ENCODE measurements at places on chromosomes 7 and 10.
A peak's percentile ranks its signal among the peaks of the same experiment; 100 is the strongest.

DNA sequence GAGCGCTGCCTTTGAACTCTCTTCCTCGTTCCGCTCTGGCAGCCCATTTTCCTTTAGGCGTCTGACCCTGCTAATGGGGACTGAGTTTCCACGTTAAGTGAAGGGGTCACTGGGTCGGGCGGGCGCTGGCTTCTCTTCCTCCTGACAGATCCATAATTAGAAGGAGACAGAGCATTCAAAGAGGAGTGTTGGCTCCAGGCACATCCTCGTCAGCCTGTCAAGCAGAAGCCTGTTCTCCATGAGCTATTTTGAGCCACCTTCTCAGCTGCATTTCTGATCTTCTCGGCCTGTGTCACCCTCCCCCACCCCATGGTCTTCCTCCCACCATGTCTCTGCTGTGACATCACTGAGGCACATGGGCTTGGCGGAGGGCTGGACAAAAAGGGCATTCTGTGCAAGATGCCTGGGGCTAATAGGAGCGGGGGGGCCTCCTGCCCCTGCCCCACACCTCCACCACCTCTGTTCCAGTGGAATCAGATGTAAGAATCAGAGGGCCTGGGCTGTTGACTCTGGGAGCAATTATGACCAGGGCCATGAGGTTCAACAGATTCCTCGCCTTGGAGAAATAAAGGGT lies 248.1 kb downstream of the PLXNA4 start:
- DNase-seq, result no peak

DNA sequence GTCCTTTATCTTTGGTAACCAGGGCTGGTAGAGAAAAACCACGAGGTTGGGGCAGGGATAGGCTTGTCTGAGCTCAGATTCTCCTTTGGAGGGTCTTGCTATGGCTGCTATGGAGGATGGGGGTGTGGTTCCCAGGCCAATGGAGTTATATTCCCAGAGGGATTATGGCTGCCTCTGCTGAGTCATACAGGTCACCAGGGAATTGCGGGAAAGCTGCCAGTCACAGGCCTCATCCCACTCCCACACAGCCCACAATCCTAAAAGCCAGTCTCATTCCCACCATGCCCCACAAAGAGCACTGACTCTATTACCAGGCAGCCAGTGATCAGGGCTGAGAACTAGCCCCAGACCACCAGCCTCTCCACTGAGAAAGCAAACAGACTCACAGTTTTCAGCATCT lies 316.6 kb upstream of the TMEM229A start:
- DNase-seq, result no peak

DNA sequence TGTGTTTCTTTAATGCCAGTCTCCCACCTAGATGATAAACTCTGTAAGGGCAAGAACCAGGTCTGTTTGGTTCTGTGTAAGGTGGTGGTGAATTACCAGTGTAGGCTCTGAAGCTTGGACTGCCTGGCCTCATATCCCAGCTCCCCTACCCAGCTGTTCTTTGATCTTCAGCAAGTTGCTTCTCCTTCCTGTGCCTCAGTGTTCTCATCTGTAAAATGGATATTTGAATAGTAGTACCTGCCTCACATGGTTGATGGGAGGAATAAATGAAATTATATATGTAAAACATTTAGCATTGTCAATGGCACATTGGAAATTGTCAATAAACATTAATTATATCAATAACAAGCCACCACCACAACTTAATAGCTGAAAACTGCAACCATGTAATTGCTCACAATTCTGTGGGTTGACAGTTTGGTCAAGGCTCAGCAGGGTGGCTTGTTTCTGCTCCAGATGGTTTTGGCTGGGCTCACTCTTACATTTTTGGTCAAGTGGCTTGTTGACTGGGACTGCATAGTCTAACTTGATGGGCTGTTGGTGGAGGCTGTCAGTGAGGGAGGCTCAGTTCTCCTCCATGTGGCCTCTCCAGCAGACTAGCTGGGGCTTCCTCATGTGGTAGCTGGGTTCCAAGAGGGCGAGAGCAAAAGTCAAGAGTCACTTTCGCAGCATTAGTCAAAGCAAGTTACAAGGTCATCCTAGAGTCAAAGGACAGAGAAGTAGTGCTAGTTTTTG lies 84.5 kb upstream of the DUSP5 start:
- DNase-seq, result no peak

DNA sequence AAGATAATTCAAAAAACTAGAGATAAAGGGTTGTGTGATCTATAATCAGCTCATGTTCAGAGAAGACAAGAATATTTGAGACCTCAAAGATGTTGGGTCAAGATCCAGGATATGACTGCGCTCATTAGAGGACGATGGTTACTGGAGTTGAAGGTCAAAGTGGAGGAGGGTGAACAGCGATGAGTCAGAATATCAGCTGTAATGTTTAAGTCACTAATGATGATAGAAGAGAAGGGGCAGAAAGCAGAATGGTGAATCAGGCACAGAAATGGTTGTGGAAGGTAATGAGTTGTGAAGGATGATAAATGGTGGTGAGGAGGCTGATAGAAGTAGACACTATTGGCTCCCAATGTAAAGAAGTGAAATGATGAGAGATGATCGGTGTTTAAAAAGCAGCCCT lies 540.3 kb downstream of the INHBA start:
- no peak for DNase-seq

DNA sequence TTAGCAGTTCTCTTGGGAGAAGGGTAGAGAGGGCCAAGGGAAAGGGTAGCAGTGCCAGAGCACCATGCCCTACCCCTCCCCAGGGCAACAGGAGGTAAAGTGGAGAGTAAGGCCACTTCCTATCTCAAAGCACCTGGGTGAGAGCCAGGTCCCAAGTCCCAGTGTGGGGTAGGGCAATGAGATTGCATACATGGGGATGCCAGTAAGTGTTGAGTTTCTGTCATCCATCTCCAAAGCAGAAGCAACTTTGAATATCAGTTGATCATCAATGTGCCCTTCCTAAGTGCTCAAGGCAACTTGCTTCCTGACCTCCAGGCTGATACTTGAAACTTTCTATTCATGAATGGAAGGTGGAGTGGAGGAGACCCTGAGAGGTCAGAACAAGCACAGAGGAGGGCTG lies 2.2 kb upstream of the CAMK2G start:
- DNase-seq, result no peak

DNA sequence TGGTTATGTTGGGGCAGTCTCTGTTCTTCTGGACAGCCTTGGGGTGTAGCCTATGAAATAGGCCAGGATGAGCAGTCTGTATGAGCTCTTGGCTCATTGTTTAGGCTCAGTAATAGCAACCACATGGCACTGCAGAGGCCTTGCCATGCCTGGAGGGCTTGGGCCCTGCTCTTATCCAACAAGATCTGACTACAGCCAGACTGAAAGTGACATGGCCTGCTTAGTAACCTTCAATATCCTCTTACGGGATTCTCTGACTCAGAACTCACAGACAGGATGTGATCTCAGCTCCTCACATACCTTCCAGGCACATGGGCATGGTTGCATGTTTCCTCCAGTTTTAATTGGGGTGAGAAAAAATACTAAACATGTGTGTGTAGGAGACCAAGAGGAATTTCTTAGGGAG lies 289.3 kb downstream of the PTEN start:
- DNase-seq, result no peak

DNA sequence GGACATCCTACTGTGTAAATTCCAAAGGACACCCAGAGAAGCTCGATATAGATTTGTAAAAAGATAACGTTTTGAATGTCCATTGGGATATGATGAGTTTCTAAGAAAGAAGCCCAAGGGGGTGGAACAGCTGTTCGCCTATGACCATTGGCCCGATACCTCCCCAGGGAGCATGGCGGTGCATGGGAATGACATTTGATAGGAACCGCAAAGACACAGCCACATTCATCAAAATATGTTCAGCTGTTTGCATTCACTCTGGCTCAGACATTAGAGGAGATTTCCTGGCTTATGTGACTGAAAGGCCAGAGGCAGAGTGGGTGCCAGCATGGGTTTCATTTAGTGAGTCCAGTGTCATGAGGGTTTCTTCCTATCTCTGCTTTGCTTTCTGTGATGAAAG lies 56.0 kb upstream of the BAIAP2L1 start:
- no peak for DNase-seq

GRCh38 chr7:152661479-152661878 lies 14.5 kb downstream of the XRCC2 start:
- DNase-seq, result no peak

DNA sequence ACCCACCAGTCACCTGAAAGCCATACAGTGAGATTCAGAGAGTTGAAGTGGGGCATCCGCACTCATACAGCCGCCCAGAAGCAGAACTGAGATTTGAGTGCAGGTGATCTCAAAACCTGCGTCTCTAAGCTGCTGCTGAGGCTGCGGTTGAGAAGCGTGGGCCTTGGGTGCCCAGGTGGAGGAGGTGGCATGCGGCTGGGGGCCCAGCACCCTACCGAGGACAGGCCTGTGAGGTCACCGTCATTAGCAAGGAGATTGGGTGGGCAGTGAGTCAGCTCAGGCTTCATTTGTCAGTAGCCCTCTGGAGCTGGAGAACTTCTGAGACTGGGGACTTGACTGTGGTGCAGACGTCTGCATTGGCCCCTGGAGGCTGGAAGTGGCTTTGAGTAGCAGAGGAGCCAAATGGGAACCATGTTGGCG lies 29.8 kb downstream of the ZMIZ1 start:
- DNase-seq, result no peak

- DNase-seq, result peak; percentile 85
Observed at GRCh38 chr10:22849077-22849805, 78.6 kb upstream of the ARMC3 start.

DNA sequence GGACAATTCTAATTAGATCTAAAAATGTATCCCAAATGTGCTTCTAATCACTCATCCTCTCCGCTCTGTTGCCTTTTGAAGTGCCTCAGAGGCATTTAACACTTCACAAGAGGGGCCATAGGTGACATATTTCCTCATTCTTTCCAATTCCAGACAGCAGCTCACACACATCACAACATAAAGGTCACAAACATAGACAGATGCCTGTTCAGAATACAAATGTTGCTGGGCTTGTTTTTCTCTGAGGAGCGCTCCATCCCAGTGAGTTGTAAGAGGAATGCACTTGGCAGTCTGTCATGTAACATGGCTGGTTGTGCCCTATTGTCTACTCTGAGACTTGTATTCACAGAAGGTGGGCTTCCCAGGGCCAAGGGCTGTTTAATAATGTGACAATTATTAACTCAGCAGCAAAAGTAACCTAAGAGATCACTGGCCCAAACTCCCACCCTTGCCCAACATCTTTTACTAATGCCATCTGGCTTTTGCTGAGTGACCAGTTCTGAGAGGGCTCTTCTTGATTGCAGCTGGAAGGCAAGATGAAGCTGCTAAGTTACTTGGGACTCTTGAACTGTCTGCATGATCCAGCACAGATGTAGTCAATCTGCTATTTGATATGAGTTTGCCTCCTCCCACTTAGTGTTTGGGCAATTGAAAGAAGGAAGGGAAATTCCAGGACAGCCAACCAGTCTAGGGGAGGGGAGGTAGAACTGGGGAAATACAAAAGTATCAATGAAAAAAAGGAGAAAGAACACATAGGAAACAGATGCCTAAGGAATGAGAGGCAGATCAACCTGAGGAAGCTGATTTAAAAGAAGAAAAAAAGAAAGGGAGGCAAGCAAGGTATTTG lies 13.6 kb downstream of the PON2 start:
- DNase-seq, result no peak

GRCh38 chr7:106257752-106258151 lies 27.0 kb downstream of the NAMPT start:
- no peak for DNase-seq

DNA sequence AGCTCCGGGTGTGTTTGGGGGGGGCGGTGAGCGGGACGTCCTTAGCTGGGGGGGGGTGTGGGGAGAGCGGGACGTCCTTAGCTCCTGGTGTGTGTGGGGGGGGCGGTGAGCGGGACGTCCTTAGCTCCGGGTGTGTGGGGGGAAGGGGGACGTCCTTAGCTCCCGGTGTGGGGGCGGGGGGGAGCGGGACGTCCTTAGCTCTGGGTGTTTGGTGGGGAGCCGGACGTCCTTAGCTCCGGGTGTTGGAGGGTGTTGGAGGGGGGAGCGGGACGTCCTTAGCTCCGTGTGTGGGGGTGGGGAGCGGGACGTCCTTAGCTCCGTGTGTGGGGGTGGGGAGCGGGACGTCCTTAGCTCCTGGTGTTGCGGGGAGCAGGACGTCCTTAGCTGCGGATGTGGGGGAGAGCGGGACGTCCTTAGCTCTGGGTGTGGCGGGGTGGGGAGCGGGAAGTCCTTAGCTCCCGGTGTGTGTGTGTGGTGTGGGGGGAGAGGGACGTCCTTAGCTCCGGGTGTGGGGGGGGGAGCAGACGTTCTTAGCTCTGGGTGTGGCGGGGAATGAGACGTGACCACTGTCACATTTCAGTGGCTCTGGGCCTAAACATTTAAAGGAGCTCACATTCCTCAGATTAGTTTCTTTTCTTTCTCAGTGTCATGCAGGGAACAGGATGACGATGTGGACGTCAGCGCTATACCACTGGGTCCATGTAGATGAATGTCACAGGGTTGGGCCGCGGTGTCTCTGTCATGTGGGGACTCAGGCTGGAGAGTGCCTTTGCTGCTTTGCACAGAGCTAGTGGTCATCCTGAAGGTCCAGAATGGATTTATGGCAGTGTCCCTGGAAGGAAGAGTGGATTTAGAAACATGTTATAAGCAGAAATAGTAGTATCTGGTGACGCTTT lies 7.5 kb downstream of the DYNC2I1 start:
- DNase-seq, result peak; percentile 90

- peak; percentile 22 for DNase-seq
Observed at GRCh38 chr10:93099670-93100069, 26.0 kb downstream of the CYP26A1 start.

GRCh38 chr7:12056381-12056780 lies 154.7 kb upstream of the TMEM106B start:
- DNase-seq, result no peak

- no peak for DNase-seq
Observed at GRCh38 chr7:136728945-136729344, 139.5 kb upstream of the CHRM2 start.

DNA sequence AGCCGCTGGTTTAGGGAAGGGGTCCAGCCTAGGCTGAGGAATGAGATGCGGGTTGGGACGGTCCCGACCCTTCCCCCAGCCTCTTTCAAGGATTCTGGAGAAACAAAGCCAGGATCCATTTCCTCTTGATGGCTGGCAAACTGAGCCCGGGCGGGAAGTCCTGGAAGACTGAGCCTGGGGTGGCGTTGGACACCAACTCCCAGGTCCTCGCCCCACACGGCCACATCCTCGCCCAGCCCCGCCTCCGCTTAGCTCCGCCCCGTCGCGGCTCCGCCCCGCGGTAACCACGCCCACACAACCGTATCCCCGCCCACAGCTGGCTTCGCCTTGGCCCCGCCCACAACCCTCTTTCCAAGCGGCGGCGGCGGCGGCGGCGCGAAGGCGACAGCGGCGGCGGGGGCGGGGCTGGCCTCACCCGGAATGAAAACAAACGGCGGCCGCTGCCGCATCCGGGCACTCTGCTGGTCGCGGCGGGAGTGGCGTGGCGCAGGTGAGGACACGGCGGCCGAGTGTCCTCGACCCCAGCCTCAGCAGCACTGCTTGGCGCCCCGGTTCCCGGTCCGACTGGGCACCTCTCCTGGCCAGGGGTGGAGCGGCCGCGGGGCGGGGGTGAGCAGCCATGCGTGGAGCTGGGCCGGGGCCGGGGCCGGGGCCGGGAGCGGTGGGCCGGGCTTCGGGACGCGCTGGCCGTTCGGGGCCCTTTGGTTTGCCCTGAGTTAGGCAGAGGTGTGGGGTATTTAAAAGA lies at the start of gene NUB1:
Gene NUB1 (plus strand): TSS at position 456 of the 745 bp plus-strand sequence. CDS start 3,538 bp downstream, outside the sequence.
- peak; percentile 98 for DNase-seq

All from cardiac septum (tissue), 1 donor.